ENCODE measurements at places on chromosomes 4 and X.

- no peak for DNase-seq
Observed at GRCh38 chr4:108540536-108540935, 79.8 kb upstream of the RPL34 start.

DNA sequence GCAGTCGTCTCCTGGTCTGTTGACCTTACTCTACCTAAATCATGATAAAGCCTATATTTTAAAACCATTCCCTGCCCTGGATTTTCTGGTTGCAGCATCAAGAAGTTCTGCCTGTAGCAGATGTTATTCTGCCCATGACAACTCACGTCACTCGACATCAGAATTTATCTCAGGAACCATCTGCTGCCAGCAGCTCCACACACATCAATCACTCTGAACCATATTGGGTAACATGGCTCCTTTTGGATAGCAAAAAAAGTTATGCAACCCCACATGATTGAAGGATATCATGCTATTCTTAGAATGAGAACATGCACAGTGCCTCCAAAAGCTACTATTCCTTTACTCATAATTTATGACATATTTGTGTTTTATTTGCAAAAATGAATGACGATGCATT lies 341.4 kb downstream of the DHRSX start:
- no peak for DNase-seq

GRCh38 chrX:148785256-148785655 lies 284.8 kb downstream of the AFF2 start:
- DNase-seq: no peak

DNA sequence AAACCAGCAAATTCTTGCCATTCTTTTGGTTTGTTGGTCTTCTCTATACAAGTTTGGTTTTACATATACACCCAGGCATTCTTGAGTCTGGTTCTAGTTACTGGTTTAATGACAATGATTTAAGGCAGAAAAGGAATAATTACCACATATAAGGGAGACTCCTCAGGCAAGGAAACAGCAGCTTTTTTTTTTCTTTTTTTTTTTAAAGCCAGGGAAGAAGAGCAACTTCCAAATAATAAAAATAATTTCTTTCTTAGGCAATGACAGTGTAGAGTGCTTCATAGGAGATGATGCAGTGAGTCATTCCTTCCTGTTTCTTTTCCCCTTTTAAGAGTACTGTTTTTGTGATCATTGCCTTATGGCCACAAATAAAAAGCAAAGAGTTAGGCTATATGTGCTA lies 289.7 kb downstream of the DKK2 start:
- peak; percentile 62 for DNase-seq

DNA sequence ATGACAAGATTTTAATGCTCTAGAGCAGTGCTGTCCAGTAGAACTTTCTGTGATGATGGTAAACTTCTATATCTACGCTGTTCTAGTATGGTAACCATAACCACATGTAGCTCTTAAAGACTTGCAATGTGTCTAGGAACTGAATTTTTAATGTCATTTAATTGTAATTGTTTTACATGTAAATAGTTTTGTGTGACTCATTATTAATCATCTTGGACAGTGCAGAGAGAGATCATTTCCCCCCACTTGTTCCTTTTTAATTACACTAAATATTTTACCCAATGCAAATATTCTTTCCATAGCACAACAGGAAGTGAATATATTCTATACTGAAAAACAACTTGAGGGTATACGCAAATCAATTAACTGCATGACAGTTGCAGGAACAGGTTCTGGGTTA lies 5.8 kb downstream of the ATG4A start:
- DNase-seq: no peak

DNA sequence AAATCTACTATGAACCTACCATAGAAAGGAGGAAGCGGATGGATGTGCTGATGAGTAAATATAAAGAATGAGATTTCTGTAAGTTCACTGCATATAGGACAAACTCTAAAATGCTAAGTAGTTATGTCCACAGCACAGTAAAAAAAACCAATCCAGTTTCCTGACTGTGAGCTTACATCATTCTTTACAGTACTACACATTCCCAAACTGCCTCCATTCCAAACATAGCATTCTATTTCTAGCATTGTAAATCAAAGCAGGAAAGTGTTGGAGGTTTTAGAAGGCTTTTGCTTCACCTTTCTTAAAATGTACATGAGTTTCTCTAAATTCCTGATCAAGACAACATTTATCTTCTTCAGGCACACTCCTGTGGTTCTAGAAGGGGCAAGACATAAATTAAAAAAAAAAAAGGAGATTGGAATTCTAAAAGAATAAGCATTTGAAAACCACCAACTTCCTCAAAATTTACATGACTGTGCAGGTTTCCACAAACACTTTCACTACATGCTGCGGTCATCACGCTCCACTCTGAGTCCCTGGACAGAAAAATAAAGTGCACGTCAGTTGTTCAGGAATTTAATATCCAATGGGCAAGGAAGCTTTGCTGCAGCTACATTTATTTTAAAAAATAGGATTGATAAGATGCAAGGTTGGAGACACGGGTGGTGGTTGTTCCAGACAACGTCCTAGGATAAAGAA lies 297.6 kb upstream of the STS start:
- DNase-seq: no peak

DNA sequence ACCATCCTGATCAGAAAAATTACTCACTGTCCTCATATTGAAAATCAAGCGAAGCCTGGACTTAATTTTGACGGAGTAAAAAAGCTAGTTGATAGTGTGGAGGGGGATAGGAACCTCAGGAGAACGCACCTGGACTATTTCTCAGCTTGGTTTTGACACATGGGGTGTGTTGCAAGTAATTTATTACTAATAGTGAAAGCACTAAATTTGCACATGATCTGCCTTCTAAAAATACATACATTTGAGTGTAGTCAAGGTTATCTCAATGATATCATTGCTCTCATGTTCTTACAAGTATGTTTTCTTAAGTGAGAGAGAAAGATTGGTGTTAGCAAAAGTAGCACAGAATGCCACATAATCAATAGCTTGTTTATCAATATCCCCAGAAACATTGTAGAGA lies 29.5 kb downstream of the LRIT3 start:
- no peak for DNase-seq

GRCh38 chr4:54574500-54574899 lies 83.3 kb upstream of the KIT start:
- no peak for DNase-seq

- no peak for DNase-seq
Observed at GRCh38 chr4:154033921-154034320, 245.0 kb upstream of the SFRP2 start.

GRCh38 chrX:132810964-132811712 lies 147.3 kb downstream of the HS6ST2 start:
- no peak for DNase-seq

GRCh38 chrX:139736151-139736550 lies 28.2 kb upstream of the MCF2 start:
- DNase-seq: no peak

GRCh38 chr4:158809611-158810486 lies 41.0 kb downstream of the FNIP2 start:
- peak; percentile 99 for DNase-seq

DNA sequence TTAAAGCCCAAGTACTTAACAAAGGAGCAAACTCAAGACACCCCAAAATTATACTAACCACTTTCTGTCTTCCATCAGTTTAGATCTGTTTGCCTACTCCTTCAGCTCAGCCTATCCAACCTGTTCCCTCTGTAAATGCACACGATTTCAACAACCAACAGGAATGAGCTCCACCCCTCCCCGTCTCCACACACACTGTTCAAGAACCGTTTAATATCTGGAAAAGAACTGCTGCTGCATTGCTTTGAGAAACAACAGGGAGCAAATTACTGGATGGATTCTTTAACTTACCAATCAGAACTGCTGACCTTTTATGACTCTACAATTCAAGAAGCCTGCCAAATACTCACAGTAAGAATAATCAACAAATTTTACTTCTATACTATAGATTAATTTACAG lies 87.0 kb downstream of the FBXW7 start:
- DNase-seq: no peak

DNA sequence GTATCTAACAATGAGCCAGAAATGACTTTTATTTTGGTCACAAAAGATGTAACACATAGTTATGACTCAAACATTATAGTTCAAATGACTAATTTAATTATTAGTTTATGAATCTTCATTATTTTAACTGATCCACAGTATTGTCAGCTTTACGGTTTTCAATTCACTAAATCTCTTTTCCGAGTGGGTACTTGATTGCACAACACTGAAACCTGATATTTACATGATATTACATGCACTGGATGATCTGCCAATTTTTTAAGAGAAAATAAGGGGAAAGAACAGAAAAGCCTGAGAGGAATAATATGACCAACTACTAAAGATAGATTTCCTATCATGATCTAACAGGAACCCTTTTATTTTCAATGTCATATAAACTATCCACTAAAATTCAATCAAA lies 1446.0 kb downstream of the FSTL5 start:
- no peak for DNase-seq

DNA sequence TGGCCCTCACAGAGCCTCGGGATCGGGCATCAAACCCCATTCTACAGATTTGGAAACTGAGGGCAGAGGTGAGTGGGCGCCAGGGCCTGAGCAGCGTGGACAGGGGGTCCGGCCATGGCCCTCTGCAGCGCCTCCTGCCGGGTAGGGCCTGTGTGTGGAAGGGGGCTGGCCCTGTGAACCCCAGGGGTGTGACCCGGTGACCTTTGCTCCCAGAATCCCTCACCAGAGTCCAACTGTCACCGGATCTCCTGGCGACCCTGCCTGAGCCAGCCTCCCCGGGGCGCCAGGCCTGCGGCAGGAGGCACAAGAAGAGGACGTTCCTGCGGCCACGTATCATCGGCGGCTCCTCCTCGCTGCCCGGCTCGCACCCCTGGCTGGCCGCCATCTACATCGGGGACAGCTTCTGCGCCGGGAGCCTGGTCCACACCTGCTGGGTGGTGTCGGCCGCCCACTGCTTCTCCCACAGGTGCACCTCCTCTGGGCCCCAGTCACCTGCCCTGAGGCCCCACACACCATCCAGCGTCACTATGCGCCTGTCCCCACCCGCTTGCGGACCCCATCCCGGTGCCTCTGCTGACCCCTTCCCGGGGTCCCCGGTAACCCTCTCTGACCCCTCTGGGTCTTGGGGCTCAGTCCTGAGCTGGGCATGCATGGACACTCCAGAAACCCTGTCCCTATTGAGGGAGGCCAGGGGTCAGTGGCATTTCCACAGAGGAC lies 4.2 kb downstream of the HGFAC start:
- DNase-seq: no peak

DNA sequence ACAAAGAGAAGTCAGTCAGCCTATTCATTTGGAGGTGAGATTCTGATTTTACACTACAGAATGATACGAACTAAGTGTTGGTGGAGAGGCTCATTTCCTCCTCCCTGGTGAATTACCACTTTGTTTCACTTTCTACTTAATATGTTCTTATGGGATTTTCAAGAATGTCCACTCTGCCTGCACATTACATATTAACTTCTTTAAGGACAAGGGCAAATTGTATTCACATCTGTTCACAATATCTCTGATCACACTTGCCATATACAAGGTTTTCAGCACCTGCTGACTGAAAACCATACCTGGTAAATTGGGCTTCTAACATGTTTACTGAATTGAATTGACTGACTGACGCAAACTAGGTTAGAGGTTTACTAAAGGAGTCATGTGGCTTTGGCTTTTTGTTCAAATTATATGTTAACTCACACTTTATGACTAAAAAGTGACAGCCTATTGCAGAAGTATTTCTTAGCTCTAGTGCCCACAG lies 188.4 kb upstream of the MBNL3 start:
- DNase-seq: no peak

GRCh38 chrX:47808904-47809788 lies 27.6 kb upstream of the ZNF81 start:
- DNase-seq: no peak

GRCh38 chr4:99808260-99808857 lies 8.3 kb upstream of the DAPP1 start:
- no peak for DNase-seq

- DNase-seq: no peak
Observed at GRCh38 chrX:45711231-45711630, 510.6 kb upstream of the DIPK2B start.

GRCh38 chrX:85115252-85115651 lies 111.6 kb downstream of the APOOL start:
- no peak for DNase-seq

DNA sequence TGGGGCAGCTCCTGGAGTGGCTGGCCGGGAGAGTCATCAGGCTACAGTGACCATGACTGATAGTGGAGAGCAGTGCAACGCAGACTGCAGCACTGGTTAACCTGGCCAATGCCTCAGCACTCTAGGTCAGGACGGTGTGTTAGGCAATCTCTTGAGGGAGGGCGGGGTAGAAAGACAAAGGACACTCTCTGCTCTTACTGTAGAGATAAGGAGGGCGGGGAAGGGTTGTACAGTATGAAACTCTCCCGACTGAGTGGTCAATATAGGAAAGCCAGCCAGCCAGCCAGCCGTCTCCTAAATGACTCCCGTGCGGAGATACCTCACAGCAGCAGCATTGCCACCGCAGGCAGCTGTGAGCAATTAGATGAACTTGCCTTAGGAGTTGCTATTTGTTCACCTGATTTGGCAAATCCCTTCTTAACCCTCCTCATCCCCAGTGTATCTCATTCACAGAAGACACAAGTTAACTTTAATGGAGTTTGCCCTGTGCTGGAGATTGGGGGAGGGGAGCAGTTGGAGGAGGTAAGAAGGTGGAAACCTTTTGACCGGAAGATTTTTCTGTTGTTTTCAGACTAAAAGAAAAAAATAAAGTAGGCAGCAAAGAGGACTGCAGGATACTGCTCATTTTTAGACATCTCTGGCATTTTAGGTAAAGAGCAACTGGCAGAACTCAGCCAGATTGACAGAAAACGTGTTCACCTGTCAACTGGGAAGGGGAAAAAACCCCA lies 330.5 kb downstream of the HNRNPD start:
- DNase-seq: no peak

DNA sequence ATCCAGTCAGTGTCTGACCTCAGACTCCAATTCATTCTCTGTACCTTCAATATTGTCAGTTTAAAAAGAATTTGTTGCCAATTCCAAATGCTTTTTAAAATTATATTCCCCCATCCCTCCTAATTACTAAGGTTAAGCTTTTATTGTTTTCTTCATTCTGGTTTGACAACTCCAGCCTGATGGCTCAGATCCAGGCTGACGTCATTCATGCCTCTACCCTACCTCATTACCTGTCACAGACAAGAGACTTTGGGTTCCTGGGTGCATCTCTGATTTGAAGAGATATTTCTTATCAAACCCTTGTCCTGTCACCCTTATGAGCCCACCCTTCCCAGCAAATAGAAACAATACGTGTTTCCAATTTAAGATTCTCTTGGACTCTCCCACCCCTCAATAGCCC lies 300.2 kb upstream of the CLNK start:
- no peak for DNase-seq

DNA sequence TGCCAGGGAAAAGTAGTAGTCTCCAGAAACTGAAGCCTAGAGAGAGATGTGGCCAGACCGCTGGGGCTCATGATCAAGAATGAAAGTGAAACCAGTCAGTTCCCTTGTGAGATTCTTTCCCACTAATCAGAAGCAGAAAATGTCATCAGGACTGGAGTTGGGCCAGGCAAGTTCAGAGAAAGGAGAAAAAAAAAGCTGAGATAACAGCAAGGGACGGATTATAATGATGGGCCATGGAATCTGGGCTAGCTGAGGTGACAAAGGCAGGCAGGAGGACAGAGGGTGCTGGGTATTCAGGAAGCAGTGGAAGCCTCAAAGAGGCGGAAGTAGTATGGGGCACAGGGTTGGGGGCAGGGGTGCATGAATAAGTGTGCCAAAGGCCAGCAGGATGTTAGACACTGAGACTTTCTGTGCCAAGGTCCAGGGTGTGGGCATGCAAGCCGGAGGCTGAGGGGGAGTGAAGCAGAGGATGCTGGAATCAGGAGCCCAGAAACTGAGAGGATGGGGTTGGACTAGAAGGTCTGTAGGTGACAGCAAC lies 2.5 kb downstream of the CXorf38 start:
- peak; percentile 34 for DNase-seq

GRCh38 chr4:53697016-53697685 lies 105.9 kb upstream of the LNX1 start:
- DNase-seq: no peak
